Mesothelial cell of epicardium (in vitro differentiated cells): ENCODE measurements at places on chromosomes 12 and 14.

DNA sequence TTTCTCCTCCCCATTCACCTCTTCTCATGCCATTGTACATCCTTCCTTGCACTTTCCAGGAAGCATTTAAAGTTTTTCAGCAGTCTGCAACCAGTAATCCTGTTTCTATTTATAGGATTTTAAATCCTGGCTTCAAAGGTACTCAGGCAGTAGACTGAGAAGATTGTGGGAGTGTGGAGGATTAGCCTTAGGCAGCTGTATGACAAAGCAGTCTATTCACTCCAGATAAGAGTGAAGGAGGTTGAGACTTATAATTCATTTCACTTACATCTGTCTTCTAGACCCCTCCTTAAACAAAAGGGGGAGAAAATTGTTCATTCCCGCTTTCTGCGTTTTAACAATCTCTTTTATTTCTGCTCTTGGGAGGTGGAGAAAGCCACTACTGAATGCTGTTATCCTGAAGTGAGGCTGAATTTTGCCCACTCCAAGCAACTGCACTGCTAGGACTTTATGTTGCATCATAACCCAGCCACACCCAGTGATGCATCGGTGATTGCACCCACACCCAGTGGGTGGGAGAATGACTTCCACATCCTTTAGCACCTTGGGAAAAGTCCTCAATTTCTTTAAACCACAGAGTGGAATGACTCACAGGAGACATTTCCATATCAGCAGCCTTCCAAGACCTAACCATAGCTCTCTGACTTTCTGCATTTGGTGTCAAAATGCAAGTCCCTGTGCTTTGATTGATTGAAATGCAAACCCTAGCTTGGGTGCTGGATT, 382.5 kb upstream of the ATP2B1 start:
- no peak for DNase-seq

DNA sequence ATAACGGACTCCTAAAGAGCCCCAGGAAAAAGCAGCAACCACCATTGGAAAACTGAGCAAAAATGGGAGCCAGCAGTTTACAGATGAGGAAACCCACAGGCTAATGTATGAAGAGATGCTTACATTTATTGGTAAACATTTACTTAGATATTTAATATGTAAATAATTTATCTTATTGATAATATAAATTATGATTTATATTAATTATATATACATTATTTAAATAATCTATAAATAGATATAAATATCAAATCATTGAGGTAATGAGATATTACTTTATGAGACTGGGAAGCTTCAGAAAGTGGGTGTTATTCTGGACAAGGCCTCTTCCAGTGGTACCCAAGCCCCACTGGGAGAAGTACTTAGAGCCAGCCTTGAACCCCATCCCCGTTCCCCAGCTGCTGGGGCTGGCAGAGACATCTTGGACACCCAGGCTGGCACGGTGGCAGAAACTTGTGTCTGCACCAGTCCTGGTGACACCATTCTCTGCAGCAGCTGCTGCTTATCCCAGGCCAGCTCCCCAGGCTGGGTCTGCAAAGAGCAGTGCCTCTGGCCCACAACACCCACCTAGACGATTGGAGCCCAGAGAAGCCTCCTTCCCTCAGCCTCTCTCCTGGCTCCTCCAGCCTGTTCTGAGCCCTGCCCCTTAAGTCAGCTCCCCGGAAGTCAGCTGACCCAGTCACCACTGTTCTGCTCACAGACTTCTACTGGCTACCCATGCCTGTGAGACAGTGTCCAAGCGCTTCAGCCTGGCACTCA, 25.9 kb downstream of the ISCA2 start:
- no peak for DNase-seq

DNA sequence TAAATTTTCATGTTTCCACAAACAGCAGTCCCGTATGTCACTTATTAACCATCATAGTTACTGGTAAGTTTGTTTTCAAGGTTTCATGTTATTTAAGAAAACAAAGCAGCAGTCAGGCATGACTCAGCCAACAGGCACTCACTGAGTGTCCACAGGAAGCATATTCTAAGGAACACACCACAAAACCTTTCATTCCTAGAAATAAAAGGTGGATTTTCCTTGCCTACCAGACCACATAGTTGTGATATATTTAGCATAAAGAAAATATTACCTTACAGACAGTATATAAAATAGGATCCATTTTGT, 143.3 kb upstream of the AVPR1A start:
- DNase-seq: no peak

GRCh38 chr14:34098985-34099349, 148.1 kb upstream of the EGLN3 start:
- no peak for DNase-seq

GRCh38 chr12:76199808-76200207, 115.3 kb upstream of the NAP1L1 start:
- no peak for DNase-seq

DNA sequence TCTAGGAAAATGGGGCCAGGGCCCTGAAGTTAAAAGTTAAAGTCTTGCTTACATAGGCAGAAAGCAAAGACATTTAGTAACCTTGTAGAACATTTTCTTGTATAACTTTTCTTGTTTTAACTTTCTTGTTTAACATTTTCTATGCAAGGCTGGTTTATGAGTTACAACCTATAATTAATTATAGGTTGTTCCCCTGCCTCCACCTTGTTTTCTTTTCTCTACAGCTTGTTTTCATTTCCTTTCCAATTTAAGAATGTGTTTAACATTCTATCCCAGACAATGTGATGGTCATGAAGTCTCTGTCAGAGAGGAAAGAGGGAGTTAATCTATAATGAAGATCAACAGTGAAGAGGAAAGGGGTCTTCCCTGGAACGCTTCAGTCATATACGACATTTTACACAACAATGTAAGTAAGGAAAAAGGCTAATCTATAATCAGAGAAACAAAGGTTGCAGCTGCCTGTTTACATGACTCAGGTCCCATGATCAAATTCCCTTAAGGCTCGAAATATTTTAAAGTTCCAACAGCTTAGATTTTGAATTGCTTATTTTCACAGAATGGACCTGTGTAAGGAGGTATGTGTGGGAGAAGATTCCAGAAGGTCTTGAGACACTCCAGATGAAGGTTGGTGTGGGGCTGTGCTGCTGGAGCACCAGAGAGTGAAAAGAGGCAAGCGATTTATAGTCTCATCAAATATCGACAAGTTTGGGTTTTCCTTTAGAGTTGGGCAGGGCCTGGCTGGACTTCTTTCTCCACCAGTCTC, 34.2 kb upstream of the TCL1B start:
- no peak for DNase-seq

DNA sequence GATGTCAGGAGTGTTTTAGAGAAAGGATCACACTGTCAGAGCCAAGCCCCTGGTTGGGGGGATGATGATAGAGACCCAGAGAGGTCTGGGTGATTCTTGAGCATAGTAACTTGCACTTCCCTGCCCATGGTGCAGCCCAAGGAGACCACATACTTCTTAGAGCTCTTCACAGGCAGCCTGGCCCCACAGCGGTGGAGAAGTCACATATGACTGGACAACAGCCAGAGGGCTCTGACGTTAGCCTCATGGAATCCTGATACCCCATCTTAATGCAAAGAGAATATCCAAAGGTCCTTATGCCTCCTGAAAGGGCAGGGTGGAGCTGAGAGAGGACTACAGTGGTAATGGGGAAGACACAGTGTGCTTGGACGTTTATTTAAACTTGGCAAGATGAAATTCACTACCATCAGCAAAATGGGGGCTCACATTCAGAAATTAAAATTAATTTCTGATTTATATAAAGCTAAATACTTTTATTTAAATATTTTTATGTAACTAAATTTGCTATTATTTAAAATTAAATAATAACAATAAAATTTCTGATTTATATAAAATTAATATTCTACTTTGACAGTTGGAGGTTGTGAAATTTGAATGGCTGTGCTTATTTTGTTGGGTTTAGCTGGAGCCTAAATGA, 131.3 kb downstream of the KTN1 start:
- DNase-seq: no peak

DNA sequence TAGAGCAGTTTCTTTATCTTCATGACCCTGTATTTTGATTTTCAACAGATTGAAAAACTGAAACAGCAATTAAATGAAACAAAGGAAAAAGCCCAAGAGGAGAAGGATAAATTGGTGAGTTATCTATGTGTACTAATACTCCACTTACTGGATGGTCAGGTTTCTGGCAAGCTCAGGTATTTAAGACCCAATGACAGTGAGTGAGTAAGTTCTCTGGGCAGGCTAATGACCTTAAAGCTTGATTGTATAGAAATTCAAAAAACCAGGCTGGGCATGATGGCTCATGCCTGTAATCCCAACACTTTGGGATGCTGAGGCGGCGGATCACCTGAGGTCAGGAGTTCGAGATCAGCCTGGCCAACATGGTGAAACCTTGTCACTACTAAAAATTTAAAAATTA, 10.0 kb downstream of the BBOF1 start:
- no peak for DNase-seq

- no peak for DNase-seq
These were observed 76.1 kb upstream of the RFX4 start for GRCh38 chr12:106506691-106507090.

DNA sequence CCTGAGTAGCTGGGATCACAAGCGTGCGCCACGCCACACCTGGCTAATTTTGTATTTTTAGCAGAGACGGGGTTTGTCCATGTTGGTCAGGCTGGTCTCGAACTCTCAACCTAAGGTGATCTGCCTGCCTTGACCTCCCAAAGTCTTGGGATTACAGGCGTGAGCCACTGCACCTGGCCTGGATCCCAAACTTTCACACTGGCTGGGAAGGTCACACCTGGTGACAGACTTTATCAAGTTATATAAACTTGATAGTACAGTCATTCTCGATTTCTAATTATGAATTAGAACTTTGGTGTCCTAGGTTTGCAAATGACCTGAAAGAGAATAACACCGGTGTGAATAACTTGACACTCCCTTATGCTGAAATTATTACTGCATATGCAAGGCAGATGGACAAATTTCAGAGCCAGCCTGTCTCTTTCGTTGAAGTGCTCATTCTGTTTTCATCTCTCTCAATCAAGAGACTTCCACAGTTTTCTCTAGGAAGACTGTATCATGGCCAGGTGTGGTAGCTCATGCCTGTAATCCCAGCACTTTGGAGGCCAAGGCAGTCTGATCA, 5.9 kb downstream of the PLBD1 start:
- DNase-seq: no peak

DNA sequence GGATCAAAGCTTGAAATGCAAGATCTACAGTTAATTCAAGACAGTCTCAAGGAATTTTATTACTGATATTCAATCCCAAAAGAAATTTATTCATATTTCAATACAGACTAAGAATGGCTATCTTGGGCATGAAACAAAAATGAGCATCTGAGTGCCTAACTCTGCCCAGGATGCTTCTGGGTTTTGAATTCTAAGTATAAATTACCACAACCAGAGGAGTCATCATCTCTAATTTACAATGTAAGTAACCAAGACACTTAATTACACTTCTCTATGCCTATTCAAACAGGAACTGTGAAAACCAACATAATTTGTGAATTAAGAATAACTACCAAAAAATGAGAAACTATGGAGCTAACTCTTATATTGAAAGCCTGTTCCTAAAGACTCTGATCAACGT, 14.1 kb downstream of the OSBPL8 start:
- no peak for DNase-seq

- DNase-seq: no peak
These were observed 888 bp upstream of the PPP1R12A start for GRCh38 chr12:79935624-79936345.
